ENCODE measurements at places on chromosomes 13 and 19.

- peak; percentile 93 for DNase-seq
These were observed at the start of gene U2AF2 for GRCh38 chr19:55654868-55655647. U2AF2 (plus strand) TSS chr19:55655035; CDS start chr19:55655105, 70 bp downstream.

GRCh38 chr13:27619728-27620376 is 477 bp downstream of the LNX2 start:
- peak; percentile 54 for DNase-seq

GRCh38 chr13:57932061-57932460 is 300.5 kb downstream of the PCDH17 start:
- DNase-seq: no peak

GRCh38 chr19:3459089-3459881 is 21.0 kb downstream of the SMIM24 start:
- peak; percentile 82 for DNase-seq

DNA sequence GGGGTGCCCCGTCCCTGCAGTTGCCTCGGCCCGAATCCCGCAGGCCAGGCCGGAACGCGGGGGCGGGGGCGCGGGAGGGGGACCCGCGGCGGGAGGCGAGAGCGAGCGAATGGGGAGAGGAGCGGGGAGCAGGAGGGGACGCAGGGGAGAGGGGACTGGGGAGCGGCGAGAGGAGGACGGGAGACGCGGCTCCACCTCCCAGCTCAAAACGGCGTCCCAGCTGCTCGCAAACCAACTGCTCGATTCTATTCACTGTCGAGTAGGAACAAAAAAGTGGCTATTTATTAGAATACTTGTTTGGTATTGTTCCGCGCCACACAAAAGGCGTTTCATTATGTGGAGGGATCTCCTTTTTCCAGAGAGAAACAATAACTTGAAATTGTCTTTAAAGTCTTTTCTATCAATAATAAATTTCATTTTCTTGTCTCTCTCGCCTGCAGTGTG is 10.6 kb upstream of the SOX1 start:
- no peak for DNase-seq

- DNase-seq: no peak
These were observed 832.6 kb upstream of the SLITRK5 start for GRCh38 chr13:86838411-86839120.
